ENCODE measurements at places on chromosomes 12 and 14.

DNA sequence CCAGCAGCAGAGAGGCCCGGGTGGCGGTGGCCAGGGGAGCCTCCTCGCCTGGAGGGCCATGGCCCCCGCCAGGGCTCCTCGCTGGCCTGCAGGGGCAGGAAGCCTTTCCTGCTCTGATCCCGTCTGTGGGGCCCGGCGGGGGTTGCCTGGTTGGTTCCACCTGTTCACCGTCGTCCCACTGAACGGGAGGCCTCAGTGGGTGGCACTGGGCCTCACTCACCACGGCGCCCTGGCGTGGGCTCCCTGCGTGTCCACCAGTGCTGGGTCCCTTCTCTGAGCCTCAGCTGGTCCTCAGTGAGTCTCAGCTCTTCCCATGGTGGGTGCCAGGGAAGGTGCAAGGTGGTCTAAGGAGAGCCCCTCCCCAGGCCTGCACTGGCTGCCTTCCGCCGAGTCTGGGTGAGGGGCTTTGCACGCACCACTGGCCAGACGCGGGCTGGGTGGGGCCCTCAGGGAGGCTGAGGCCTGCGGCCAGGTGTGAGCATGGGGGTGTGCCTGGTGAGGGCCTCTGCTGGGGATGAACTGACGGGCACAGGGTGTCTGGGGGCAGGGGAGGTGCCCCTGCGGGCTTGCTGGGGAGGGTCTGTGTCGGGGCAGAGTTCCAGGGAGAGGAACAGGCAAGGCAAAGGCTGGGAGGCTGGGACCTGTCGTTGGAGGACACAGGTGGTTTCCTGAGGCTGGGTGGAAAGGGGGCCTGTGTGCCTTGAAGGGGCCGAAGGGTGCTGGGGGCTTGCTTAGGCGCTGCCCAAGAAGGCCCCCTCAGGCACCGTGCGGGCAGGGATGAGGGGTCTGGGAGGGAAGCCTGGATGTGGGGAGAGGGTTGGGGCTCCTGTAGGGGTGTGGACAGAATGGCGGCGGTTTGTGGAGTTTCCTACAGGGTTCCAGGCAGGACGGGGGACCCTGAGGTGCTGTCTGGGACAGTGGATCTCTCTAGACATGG is 339.8 kb downstream of the TMEM121 start:
- no peak for DNase-seq

DNA sequence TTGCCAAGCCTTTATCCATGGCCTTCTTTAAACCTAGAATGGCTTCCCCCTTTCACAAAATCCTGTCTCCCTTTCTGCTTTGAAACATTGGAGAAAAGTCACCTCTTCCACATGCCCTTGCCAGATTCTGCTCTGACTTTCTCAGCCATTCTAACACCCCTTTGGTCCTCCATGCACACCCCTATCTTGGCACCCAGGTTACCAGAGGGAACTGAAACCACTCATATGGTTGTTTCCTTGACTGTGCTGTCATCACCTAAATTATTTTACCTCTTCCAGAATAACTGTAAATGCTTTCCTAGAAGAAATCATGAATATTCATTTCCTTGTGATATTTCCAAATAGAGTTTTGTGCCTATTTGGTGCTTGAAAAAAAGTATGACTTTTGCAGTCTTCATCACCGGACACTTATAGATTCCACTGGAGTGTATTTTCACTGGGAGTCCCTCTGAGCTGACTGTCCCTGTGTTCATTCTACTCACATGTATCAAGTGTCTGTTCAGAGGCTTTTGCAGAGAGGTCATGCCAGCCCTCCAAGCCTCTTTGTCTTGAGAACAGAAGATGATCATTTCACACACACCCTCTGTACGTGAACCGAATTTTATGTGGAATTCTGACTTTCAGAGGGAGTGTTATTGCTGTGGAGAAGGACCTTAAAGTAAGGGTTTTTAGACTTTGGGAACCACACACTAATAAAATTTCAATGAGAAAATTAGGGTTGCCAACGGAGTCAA is 74.1 kb downstream of the PLXNC1 start:
- no peak for DNase-seq

DNA sequence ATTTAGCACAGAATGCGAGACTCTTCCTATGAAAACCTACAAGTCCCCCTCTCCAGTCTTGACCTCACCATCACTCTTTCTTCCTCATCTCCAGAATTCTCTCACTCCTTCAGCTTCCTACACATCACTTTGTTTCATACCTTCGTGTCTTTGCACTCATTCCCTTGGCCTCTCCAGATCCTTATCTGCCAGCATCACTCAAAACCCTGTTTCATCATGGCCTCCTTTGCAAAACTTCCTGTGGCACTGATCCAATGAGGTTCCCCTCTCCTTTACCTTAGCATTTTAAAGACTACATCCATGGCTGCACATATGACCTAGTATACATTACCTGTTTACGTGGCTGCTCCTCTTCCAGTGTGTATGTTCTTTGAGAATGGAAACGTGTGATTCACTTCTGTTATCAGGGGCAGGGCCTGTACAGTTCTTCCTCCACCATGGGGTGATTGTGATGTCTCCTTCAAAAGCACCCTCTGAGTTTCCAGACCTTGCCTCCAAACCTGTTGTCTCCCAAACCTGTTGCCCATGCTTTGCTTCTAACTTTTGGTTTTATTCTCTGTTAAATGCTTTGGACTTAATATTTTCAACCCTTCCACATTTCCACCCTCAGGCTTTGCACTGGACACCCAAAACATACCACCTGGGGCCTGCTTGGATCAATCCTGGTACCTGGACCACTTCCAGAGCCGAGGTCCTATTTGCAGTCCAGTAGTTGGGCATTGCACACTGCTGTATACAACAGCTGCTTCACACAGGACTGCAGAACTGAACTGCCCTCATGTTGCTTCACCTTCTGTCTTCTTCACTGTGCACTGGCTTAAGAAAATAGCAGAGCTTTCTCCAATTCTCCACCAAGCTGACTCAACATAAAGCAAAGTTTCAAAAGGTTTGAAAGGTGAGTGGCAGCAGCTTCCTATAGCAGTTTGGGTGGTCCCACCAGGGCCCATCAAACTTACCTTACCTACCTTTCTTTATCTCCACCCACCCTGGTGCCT is 131.7 kb downstream of the LLPH start:
- no peak for DNase-seq

DNA sequence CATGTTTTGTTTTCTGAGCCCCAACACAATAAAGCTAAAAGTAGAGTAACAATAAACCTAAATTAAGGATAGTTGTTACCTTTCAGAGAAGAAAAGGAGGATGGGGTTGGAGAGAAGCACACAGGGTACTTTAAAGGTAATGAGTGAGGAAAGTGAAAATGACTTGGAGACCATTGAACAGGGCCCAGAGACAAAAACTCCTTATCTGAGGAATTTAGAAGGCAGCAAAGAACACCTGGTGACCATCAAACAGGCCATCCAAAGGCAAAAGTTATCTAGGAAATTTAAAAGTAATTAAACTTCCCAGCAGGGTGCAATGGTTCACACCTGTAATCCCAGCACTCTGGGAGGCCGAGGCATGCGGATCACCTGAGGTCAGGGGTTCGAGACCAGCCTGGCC is 39.0 kb upstream of the CEP83 start:
- DNase-seq: no peak

- no peak for DNase-seq
Measured at GRCh38 chr14:72792051-72792788, 101.7 kb downstream of the DPF3 start.

DNA sequence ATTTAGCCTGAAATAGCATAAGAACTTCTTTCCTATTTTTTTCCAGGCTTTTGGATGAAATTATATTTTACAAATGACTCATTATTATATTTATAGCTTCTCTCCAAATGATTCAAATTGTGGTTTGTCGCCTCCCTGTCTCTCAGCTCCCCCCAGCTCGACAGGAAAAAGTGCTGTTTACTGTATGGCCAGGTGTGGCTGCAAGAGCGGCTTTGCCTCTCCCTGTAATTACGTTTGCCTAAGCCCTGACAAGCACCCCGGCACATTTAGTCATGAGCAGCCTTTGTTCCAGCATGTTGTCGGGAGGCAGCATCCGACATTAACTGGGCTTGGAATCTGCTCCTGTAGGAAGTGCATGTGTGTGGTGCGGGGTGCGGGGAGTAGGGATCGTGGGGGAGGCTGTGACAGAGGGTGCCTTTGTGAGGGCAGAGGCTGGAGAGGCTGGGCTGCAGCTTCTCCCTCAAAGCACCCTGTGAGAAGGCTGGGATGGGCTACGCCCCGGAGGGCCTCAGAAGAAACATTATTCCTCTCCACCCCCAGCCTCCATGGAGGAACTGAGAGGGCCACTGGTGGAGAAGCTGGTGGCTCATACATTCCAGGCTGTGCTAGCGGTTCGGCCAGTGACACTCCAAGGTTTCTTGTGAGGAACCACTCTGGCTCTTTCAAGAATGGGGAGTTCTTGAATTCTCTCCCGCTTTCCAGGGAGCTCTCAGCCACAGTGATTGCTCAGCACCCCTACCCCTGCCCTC is 42.1 kb upstream of the CTDSP2 start:
- no peak for DNase-seq

- peak; percentile 26 for DNase-seq
Measured at GRCh38 chr12:76084863-76085519, 506 bp upstream of the NAP1L1 start.

GRCh38 chr12:103808239-103808880 is 32.7 kb downstream of the NT5DC3 start:
- no peak for DNase-seq

GRCh38 chr14:98685725-98686124 is 586.3 kb downstream of the BCL11B start:
- no peak for DNase-seq

- DNase-seq: peak; percentile 74
Measured at GRCh38 chr12:125340791-125341190, 275.6 kb downstream of the AACS start.
